Neural progenitor cell (in vitro differentiated cells): ENCODE measurements at places on chromosomes 2 and 18.

GRCh38 chr2:160434254-160434948, 59.2 kb downstream of the RBMS1 start:
- DNase-seq: no peak

GRCh38 chr2:5359397-5359796, 332.8 kb upstream of the SOX11 start:
- DNase-seq: no peak

DNA sequence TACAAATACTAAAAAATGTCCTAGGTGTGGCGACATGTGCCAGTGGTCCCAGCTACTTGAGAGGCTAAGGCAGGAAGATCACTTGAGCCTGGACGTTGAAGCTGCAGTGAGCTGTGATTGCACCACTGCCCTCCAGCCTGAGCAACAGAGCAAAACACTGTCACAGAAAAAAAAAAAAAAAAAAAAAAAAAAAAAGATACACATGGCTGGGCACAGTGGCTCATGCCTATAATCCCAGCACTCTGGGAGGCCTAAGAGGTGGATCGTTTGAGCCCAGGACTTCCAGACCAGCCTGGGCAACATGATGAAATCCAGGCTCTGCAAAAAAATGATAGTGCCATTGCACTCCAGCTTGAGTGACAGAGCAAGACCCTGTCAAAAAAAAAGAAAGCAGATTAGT, 13.7 kb downstream of the KANSL1L start:
- DNase-seq: no peak

GRCh38 chr2:119486196-119486827, 38.0 kb downstream of the SCTR start:
- no peak for DNase-seq

DNA sequence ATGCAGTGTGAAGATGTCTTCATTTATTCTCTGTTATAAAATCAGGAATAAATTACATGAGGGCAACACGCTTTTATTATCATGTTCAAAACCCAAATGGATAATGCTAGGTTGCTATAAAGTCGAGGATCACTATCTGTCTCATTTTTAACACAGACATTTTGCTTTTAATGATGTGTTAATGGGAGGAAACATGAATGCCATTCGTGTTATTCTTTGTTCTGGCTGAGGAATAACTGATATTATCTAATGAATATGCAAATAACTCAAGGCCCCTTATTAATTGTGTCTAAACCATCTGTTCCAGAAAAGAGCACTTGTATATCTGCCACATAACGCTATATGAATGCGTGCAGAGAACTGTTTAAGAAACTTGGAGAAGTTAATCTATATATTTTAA, 576.1 kb downstream of the DCDC2C start:
- no peak for DNase-seq

- DNase-seq: peak; percentile 21
Observed at GRCh38 chr2:160207804-160208654, 8.0 kb upstream of the ITGB6 start.

- DNase-seq: no peak
Observed at GRCh38 chr18:8947566-8947965, 154.9 kb upstream of the NDUFV2 start.

DNA sequence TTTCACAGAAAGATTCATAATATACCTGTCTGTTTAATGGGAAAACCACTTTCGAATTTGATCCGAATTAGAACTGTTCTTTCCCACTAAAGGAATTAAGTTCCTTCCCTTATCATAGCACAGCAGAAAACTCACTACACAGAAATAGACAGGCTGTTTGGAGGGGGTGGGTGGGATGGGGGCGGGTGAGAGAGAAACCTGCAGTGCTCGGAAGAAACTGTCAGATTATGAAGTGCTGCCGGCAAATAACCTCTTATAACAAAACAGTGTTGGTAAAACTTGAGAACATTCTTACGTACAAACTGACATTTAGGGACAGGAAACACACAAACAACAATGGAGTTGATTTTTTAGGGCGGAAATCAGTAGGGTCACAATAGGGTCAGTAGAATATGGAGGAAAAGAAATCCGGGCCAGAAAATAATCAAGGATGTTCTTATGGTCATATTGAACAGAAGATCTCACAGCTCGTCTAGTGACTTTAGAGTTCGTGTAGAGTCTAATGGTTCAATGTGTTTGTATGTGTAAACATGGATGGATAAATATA, 756.0 kb upstream of the LRATD1 start:
- DNase-seq: no peak

- DNase-seq: no peak
Observed at GRCh38 chr2:69465513-69466456, 28.6 kb upstream of the NFU1 start.

- DNase-seq: no peak
Observed at GRCh38 chr18:8424917-8425725, 184.1 kb upstream of the RAB12 start.

DNA sequence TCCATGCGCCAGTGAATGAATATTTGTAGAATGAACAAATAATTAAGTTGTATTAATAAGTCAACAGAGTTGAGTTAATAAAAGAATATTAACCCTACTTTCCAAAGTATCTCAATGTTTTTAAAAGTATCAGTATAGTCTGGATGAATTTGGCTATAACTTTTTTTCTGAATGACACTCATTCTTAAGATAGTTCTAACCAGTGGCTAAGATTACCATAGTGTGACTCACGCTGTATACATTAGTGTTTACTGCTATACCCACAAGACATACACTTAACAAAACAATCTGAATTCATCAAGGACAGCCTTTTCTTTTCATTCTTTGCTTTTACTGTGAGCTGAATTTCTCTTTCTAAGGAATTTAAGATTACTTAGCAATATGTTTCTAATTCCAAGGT, 77.0 kb upstream of the PDE1A start:
- DNase-seq: no peak

DNA sequence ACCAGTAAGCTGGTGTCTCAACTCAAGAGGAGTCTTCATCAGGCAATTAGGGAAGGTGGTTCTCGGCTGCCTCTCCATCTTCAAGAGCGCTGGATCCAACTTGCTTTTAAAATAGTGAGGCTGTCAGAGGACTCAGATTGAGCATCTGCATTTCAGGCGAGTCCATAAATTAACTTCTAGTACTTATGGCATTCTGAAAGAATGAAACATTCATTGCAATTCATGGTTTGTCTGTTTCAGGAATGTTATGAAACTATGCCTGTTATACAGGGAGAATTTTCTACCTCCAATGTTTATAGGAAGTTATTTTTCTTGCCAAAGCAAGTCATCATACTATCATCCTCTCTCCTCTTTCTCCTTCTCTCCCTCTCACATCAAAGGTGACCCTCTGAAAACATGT, 883.2 kb downstream of the SLC4A3 start:
- no peak for DNase-seq

GRCh38 chr18:73980289-73980979, 167.2 kb downstream of the FBXO15 start:
- DNase-seq: peak; percentile 48

- no peak for DNase-seq
Observed at GRCh38 chr2:53021292-53021691, 746.3 kb upstream of the CHAC2 start.

GRCh38 chr2:83961512-83961911, 497.6 kb downstream of the SUCLG1 start:
- DNase-seq: no peak
